ENCODE measurements at places on chromosomes 1 and 21.

- no peak for DNase-seq
Observed at GRCh38 chr1:212315907-212316306, 30.7 kb downstream of the PPP2R5A start.

- DNase-seq: no peak
Observed at GRCh38 chr1:15296585-15297321, 49.7 kb downstream of the FHAD1 start.

DNA sequence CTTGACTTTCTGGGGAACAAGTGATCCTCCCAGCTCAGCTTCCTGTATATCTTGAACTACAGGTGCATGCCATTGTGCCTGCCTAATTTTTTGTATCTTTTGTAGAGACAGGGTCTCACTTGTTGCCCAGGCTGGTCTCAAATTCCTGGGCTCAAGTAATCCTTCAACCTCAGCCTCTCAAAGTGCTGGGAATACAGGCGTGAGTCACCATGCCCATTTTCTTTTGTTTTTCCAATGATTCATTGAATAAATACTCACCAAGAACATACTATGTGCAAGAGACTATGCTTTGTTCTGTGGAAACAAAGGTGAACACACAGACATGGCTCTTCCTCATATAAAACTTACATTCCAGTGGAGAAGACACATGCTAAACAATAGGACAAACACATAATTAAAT lies 407.8 kb upstream of the DAB1 start:
- no peak for DNase-seq

- no peak for DNase-seq
Observed at GRCh38 chr1:119674835-119675289, 26.8 kb upstream of the ZNF697 start.

DNA sequence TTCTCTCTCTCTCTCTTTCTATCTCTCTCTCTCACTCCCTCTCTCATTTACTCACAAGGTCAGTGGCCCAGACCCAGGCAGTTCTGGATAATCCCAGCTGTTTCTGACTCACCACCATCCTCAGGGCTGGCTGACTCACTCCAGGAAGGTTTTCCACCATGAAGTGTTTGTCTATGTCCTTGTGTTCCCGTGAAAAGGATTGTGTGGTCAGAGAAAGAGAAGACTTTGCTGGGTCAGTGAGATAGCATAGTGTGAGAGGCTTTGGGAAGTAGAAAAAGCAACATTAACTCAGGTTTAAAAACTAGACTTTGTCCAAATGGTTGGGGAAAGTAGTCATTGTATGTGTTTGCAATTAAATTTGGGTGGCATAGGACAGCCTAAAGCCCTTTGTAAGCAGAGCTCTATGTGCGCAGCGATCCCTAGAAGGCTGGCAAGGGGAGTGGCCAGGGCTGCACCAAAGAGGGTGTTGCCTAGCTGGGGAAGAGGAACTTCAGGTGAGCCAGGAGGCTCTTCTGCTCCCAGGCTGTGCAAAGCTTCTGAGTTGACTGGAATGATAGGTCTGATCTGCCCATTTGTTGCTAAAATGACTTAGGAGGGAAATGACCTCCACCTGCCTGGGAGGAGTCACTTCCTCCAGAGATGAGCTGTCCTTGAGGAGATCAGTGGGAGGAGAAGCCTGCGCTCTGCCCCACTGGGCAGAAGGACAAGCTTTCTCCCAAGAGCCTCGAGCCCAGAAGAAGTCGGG lies 4.9 kb upstream of the CAPN2 start:
- peak; percentile 91 for DNase-seq

DNA sequence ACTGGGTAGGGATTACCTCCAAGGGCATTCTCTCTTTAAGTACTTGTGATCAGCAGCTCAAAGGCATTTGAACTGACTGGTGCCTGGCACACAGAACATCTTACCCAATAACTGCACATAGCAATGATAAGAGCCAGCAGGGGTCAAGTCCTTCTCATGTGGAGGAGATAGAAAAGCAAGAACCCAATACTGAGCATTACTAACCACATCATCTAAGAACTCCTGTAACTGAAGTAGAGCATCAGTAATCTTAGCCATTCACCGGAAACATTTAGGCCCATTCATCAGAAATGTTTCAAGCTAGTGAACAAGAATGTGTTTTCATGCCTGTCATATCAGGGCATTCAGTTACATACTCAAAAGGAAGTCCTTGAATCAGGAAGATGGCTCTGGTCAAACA lies 33.6 kb upstream of the THEM4 start:
- DNase-seq: no peak

DNA sequence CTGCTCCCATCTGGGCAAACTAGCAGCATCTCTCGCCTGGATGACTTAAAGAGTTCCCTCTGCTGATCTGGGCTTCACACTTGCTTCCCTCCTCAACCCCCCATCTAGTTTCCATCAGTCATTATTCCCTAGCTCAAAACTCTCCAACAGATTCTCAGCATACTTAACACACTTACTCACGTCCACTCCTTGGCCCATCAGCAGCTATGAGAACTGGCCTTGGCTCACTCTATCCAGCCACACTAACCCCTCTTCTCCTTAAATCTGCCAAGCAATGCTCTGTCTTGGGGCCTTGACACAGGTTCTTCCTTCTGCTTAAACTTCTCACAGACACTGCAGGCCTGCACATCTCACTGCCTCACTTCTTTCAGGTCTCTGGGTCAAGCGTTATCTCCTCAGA lies 41.6 kb downstream of the GNG12 start:
- DNase-seq: no peak

DNA sequence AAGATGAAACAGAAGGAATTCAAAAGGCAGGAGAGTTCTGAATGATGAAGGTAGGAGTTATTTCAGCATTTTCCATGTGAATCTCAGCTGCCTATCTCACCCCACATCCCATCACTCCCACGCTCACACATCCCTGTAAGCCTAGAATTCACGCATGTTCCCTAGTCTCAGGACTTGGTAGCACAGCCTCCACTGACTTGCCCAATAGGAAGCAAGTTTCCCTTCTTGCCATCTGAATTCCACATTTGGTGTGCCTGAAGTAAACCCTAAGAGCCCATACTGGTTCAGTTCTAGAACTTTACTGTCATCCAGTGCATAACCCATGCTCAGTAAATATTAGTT lies 56.6 kb downstream of the STYXL2 start:
- DNase-seq: no peak

GRCh38 chr1:209045331-209046057 lies 538.0 kb upstream of the CAMK1G start:
- no peak for DNase-seq

GRCh38 chr21:27564684-27565301 lies 597.9 kb upstream of the ADAMTS5 start:
- peak; percentile 64 for DNase-seq

GRCh38 chr1:232249339-232249738 lies 380.6 kb downstream of the SIPA1L2 start:
- DNase-seq: no peak

DNA sequence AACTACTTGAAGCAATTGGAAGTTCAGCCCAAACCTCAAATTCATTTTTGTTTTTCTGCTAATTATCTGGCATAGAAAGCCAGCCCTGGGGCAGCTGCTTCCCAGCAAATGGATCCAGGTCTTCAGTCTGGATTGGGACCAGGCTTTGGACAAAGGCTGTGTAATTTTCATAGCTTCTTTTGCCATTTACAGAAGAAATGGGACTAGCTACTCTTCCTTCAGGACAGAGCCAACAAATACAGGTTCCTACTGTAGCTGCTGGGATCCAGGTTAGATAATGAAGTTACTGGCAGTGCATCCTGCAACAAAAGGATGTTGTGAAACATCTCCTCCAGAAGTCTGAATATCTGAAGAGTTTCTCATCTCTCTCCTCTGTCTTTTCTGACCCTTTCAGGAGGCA lies 171.5 kb upstream of the CAMK1G start:
- no peak for DNase-seq

DNA sequence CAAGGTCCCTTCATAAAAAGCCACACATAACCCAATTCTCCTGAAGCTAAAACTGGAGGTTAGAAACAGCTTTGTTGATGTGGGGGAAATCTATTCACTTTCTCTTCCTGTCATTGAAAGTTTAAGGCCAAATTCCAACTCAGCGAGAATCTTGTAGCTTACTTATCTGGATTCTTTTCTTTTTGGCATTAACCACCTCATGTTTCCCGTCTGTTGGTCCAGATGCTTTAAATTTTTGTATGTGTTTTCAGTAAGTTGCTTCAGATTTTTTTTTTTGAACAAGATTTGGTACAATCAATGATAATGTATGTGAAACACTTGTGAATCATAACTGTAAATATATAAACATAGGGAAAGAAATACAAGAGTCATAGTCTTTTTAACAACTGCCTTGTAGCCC lies 33.7 kb upstream of the NEK7 start:
- no peak for DNase-seq

DNA sequence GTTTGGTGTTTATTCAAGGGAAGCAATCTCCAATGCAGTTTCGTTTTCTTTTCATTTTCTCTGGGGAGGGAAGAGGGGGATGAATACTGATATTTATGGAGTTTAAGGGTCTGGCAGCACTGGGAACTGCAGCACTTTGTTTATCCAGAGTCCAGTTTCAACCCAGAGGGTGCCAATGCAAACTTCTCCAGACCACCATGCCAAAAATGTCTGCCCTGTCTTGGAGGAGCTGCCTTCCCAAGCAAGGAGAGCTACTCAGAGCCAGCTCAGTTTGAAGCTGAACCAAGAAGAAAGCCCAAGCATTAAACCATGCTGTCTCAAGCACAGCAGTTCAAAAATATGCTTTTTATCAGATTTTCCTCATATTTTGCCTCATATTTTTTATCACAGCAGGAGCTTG lies 589.7 kb downstream of the LMO4 start:
- DNase-seq: no peak

- DNase-seq: no peak
Observed at GRCh38 chr1:203509135-203509534, 15.2 kb downstream of the OPTC start.

DNA sequence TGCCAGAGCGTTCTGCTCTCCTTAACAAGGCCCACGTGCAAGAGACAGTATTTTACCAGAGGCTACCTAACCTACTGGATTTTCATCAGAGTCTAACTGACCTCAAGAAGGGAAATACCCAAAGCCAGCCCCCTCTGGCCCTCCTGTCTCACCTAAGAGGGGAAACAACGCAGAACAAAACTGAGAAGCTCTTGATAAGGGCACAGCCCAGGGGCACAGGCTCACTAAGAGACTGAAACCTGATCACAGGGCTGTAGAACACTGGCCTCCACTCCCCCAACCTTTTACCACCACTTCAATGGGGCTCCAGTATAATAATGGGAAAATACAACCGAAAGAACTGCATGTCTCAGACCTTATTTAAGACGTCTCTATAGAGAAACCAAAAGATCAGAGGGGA lies 449.5 kb upstream of the CAMK1G start:
- DNase-seq: no peak

- peak; percentile 64 for DNase-seq
Observed at GRCh38 chr1:59214248-59215208, 82.4 kb upstream of the FGGY start.

DNA sequence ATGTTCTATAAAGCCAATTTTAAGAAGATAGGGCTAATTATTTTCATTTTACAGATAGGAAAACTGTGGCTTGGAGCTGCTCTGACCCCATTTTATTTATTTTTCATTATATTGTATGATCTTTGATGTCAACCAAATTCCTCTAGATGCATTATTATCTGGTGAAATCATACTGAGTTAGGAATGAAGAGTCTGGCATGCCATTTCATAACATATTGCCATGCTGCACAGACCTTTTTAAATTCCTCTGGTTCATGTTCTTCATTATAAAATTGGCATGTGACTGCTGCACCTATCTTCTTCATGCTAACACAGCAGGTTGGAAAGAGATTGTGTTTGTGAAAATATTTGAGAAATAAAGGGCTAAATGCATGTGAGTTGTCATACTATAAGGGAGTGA lies 12.7 kb downstream of the PRRX1 start:
- DNase-seq: no peak

DNA sequence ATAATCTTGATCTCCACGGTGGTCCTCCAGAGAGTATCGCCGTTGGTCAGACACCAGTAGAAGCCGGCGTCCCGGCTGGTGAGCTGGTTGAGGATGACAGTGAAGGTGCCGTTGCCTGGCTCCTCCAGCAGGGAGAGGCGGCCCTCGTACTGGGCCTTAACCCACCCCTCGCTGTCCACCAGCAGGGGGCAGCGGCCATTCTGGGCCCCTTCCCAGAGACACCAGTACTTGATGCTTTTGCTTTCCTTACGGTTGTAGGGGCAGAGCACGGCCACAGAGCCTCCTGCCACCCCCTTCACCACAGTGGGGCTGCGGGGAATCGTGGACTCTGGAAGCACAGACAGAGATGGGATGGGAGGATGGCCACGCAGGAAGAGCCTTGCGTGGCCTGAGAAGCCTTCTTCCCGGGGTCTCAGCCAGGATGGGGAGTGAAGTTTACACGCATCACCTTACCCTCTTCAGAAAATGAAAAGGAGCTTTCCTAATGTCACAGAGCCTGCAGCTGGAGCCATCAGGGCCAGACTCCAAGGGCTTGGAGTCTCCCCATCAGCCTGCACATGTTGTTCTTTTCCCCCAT lies 10.7 kb downstream of the PIGR start:
- peak; percentile 68 for DNase-seq

DNA sequence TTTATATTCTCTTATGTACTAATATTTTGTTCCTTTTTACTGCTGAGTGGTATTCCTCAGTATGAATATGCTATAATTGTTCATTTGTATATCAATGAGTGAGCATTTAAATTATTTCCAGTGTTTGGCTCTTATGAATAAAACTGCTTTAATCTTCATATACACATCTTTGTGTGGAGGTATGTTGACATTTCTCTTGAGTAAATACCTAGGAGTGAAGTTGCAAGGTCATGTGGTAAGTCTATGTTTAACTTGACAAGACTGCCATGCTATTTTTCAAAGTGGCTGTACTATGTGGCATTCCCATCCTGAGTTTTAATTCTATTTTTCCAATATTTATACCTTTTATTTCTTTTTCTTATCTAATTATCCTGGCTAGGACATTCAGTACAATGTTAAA lies 124.2 kb downstream of the ADSS2 start:
- DNase-seq: no peak

DNA sequence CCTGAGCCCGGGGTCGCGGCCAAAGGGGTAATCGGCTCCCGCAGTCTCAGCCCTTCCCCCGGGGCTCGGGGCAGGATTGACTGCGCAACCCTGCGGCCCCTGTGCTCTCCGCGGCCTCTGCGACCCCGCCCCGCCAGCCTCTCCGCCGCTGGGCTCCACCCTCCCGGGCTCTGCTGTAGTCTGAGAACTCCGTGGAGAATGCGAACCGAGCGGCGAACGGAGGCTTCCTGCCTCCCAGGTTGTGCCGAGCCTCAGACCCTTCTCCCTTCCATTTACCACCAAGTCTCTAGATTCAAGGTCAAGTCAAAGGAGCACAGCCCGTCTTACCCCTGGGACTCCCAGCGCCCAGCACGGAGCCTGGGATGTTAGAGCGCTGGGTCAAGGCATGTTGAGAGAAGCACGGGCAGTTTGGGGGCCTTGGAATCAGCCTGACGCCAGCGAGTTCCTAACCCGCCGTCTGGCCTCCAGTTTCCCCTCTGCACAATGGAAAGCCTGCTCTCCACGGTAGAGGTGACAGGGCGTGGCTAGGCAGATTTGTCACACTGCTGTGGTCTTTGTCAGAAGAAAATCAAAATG lies 3.0 kb downstream of the ATP2B4 start:
- peak; percentile 84 for DNase-seq

Data from hepatocyte (in vitro differentiated cells).